LoVo (cell line): ENCODE measurements at places on chromosomes 3 and 15.

DNA sequence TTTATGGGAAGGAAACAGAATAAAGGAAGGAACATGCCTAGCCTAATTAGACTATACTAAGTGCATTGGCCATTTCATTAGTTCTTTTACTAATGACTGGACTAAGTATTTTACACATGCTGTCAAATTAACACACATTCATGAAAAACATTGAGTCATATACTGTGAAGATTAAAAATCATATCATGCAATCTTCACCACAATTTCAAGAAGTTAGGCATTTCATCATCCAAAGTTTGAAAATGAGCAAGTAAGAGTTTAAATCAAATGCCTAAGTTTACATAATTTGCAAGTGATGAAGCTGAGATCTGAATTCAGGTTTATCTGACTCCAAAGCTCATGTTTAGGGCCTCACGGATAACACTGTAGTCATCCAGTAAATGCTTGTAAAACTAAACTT, 601.0 kb downstream of the PDCD6IP start:
- DNase-seq = no peak

GRCh38 chr15:70269991-70270751, 172.5 kb upstream of the TLE3 start:
- DNase-seq = no peak

DNA sequence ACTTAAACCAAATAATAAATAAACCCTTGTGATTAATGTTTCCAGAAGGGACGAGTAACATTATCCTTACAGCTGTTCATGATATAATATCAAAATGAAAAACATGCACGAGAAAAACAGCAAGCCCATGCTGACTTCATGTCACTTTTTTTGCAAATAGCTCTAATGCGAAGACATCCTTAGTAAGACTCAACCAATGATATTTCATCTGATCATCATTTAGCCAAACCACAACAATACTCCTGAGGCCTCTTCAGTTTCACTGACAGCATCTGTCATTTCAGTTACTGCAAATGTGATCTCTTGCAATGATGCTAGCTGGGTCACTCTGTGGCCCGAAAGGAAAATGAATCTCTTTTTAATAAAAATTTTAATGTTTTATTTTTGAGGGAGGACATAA, 74.0 kb downstream of the POLR2M start:
- no peak for DNase-seq

GRCh38 chr3:185789891-185790830, 34.7 kb downstream of the IGF2BP2 start:
- DNase-seq = peak; percentile 58

DNA sequence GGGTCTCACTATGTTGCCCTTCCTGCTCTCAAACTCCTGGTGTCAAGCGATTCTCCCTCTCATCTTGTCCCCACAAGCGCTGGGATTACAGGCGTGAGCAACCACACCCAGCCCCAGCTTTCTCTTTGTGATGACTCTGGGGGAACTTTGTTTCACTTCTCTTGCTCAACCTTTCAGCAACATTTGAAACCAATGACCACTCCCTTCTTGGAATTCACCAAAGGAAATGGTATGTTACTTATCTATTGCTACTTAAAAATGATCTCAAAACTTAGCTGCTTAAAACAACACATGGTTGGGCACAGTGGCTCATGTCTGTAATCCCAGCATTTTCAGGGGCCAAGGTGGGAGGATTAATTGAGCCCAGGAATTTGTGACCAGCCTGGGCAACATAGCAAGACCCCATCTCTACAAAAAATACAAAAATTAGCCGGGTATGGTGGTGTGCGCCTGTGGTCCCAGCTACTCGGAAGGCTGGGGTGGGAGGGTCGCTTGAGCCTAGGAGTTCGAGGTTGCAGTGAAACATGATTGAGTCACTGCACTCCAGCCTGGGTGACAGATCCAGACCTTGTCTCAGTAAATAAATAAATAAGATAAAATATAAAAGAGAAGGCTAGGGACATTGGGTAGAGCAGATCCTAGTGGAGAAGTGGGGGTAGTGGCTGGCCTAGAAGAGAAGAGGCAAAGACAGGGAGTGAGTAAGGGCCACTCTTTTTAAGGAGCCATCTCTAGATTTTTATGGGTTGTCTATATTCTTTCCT, 10.3 kb upstream of the COPG1 start:
- DNase-seq = peak; percentile 25

GRCh38 chr3:59873576-59874230, 823.9 kb upstream of the CFAP20DC start:
- DNase-seq = no peak

- no peak for DNase-seq
These were observed 10.2 kb upstream of the DLL4 start for GRCh38 chr15:40918799-40919392.

DNA sequence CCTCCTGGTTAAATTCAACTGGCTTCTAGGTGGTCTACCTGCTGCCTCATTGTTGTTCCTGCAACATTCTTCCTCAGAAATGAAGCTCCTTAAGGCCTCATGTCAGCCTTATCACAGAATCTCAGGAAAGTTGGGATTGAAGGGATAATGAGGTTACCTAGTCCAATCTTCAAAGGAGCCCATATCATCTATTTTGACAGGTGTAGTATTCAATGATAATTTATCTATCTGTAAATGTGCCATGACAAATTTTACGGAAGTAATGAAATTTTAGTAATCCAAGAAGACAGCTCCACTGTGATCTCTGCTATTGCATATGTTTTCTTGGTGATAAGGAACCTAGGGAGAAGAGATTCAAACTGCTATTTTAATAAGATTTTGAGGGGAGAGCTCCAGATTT, 973.8 kb downstream of the ROBO2 start:
- DNase-seq = no peak

DNA sequence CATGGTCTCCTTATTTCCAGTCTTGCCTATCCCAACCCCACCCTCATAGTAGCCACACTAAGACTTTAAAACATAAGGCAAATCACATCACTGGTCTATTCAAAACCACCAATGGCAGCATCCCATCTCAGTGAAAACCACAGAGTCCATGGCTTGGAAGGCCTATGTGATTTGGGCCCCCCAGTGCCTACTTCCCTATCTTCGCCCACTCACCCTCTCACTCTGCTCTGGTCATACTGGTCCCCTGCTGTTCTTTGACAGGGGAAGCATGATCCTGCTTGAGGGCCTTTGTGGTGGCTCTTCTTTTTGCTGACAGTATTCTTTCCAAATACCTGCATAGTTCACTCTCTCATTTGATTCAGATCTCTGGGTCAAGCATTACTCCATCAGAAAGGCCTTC, 3.3 kb downstream of the GTF2A2 start:
- DNase-seq = no peak

GRCh38 chr15:88399021-88399685, 68.0 kb downstream of the MRPL46 start:
- no peak for DNase-seq

- no peak for DNase-seq
These were observed 10.3 kb upstream of the MCF2L2 start for GRCh38 chr3:183438735-183439134.

GRCh38 chr3:194221336-194221735, 85.4 kb downstream of the HES1 start:
- DNase-seq = no peak

DNA sequence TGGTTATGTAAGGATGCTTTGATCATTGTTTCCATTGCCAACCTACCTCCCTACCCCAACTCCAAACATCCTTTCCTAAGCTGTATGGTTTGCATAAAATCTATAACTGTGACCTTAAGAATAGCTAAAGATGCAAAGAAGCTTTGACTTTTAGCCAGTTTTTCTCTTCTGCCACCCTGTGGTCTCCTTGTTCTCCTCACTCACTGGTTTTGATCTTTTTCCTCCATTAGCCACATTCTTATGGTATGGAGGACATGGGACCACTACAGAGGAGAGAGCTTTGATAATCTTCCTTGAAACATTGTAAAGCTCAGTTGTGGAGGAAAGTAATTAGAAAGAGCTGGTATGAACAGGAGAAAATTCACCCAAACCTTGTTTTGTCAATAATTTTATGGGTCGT, 115.9 kb downstream of the NEK11 start:
- DNase-seq = no peak

- no peak for DNase-seq
These were observed 30.2 kb upstream of the LCTL start for GRCh38 chr15:66595931-66596545.

- no peak for DNase-seq
These were observed 50.3 kb upstream of the ACAN start for GRCh38 chr15:88752951-88753350.

- DNase-seq = no peak
These were observed 109.5 kb downstream of the THRB start for GRCh38 chr3:24385012-24385615.

DNA sequence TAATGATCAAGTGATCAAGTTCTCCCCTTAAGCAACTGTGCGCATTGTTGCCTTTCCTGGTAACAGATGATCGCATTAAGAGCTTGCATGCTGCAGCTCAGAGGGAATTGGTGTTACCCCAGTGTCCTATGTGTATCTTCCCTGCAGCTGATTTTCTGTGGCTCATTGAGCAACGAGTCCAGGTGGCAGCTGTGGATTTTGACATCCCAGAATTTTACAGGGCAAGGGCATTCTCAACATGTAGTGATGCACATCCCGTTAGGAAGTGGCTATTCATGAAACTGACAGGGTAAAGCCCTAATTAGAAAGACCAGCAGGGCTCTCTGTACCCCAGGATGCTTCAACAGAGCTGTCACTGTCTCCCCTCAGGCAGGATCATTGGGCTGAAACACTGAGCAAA, 232.8 kb downstream of the AGBL1 start:
- no peak for DNase-seq

DNA sequence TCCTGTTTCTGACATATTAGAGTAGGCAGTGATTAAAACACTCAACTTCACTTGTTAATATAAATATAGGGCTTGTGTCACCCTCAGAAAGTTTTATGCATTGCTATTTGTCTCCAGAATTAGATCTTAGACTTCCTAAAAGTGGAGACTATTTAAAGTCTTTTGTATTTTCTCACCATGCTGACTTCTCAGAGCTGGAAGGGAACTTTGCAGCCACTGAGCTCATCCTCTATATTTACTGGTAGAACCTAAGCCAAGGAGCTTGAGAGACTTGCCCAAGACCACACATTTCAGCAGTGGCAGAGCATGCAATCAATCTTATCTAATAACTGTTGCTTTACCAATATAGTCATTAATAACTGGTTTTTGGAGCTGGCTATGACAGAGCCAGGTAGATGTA, 53.2 kb downstream of the STAC start:
- no peak for DNase-seq

- no peak for DNase-seq
These were observed 368.1 kb upstream of the SEMA6D start for GRCh38 chr15:47349179-47349578.

DNA sequence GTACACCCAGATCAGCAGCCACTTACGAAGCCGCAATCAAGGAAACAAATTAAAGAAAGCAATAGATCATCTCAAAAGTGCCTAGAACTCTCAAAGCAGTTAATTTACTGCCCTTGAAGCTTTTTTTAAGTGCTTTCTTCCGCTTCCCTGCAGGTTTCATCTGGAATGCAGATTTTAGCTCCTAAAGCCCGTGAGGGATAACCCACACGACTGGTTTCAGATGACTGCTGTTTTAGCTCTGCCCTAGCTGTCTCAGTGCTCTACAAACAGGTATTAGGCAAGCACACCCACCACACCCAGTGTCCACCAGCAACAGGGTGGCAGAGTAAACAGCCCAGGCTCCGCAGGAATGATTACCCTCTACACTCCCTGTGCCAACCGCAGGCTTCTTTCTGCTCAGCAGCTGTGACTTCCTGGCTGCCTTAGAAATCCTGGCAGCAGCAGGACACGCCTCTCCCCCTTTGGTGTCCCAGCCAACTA, 126.0 kb downstream of the FMN1 start:
- peak; percentile 93 for DNase-seq

GRCh38 chr15:64209680-64210334, 47.0 kb upstream of the PPIB start:
- DNase-seq = peak; percentile 35
